ENCODE measurements at places on chromosomes 16 and 17.

GRCh38 chr16:86501989-86502855 is 8.1 kb upstream of the FOXF1 start:
- DNase-seq, result no peak

GRCh38 chr16:3872216-3872895 is 8.2 kb downstream of the CREBBP start:
- DNase-seq, result no peak

DNA sequence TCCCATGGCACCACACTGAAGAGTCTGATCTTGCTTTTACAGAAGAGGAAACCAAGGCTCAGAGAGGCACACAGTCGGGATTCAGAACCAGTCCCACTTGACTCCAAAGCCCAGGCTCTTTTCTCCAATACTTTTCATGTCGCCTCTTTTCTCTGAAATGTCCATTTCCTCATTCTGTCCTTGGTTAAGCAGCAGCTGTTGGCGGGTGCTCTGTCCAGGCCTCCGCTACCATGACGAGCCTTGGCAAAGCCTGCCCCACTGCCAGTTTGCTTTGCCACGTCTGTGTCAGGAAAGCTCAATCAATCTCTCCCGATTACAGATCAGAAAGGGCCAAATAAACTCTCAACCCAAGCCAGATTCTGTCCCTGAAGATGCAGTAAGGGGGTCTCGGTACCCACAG is 9.1 kb upstream of the CEP295NL start:
- no peak for DNase-seq

DNA sequence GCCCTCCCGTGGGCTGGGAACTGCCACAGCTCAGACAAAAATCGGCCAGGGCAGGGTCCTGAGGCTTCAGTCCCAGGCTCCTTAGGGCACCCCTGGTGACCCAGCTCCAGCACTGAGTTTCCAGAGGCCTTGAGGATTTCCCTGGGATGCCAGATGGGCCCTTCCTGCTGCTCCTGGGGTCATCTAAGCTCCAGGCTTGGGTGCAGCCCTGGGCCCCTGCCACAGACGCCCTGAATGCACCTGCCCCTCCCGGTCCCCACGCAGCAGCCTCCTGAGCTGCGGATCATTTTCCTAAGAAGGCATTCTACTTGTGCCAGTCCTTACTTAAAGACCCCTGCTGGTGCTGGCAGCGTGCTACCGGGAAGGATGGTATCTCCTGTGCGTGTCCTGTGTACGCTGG is 6.0 kb upstream of the RNPS1 start:
- no peak for DNase-seq

DNA sequence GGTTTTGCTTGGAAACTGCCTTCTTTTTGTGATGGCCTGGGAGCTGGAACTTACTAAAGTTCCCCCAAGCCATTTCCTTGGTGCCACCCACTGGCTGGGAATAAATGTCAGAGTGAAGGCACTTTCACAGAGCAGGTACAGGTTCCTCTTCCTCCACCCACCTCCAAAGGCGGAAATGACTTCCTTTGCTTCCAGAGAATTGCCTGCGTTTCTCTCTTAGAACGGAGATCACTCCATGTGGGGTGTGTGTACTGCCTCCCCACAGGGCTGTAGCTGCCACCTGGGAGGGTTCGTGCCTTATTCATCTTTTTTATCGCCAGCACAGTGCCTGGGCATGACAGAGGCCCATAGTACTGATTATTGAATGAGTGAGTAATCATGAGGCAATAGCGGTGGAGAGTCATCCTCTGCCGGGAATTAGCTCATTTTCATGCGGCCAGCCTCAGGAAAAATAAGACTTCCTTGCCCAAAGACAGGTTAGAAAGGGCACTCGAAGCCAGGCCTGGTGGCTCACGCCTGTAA is 32.2 kb upstream of the HAS3 start:
- peak; percentile 87 for DNase-seq

- DNase-seq, result no peak
Observed at GRCh38 chr17:7580604-7581575, 1.5 kb downstream of the CD68 start.

GRCh38 chr17:81510785-81511553 is 1.6 kb downstream of the ACTG1 start:
- DNase-seq, result no peak

DNA sequence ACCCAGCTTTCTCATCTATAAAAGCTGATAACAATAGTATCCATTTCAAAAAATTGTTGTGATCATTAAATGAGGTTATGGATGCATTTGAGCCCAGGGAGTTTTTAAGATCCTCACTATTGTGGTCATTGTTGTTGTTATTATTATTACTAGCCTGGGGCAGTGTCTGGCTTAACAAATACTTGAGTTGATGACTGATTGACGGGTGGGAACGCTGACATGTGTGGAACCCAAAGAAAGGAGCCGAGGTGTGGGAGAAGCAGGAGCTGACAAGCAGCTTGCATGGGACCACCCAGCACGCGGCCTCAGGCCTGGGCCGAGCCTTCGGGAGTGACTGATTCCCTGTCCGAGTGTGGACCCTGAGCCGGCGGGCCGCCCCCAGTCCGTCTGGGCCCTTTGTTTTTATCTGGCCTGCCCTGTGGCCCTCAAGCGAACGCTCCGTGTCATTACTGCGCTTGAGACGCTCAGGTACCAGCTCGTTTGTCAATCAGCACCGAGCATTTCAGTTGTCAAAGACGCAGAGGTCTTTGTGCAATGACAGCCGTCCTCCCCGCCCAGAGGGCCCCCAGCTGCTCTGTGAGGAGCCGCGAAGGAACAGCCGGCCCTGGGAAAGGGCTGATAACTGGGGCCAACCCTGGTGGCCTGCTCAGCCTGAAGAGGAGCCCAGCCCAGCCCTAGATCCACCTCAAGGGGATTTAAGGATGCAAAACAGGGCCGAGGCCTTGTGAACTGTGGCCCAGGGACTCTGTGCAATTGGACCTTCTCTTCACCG is 132.9 kb upstream of the FOXF1 start:
- DNase-seq, result no peak

DNA sequence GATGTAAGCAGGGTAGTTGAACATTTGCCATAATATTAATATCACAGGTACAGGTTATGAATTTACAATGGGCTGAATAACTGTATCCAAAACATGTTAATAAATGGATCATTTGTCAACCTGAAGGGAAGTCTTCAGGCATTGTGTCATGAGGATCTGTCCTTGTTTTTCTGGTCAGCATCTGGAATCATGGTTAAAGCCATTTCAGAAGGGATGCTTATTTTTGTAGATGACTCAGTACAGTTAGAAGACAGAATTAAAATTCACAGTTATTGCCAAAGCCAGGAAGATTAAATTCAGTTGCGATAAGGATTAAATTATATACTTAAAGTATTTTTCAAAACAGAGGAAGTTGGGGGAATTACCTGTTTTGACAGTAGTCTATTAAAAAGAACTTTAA is 8.0 kb downstream of the PSMD11 start:
- DNase-seq, result no peak

DNA sequence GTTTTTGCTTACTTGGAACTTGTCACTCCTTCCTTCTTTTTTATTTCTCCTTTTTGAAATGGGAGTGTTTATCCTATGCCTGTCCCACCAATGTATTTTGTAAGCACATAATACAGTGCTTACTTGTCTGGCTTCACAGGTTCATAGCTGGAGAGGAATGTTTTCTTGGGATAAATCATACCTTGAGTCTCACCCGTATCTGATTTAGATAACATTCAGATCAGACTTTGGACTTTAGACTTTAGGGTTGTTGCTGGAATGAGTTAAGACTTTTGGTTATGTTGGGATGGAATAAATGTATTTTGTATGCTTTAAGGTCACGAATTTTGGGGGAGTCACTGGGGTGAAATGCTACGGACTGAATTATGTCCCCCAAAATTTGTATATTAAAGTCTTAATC is 13.0 kb upstream of the LRRC75A start:
- no peak for DNase-seq

DNA sequence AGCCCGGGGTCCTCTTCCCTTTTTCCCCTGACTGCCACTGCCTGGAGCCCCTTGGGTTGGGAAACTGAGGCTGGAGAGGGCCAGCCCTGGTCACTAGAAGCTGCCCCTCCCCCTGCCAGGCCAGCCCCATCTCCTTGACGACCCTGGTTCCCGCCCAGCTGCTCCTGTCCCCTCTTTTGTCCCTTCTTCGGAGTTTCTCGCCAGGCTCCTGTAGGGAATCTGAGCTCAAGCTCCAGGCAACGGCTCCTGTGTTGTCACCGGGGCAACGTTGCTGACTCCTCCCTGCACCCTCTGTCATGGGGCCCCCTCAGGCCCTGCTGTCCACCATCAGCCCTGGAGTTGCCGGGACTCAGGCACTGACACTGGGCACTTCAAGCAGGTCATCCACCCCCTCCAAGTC is 5.7 kb downstream of the LLGL1 start:
- DNase-seq, result no peak

DNA sequence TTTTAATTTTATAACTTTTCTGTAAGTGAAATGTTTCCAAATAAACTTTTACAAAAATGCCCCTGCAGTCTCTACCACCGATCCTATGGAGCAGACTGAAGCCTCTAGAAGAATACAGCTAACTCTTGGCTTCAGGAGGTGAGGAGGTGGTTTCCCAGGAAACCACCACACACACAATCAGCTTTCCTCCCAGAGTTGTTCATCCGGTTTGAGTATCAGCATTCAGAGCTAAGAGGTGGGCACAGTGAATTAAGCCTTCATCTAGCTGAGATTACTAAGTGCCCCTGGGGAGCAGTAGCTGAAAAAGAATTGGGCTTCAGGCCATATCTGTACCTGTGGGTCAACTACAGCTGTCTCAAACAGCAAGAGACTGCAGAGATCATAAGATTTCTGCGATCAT is 139.7 kb downstream of the AATF start:
- DNase-seq, result no peak

Measured in Panc1 (cell line).